ENCODE measurements at places on chromosomes 3 and 15. TPM values are rescaled to one million over a fixed set of nuclear protein-coding genes. Genes with fewer than 3 reads are reported as not detected.

- DNase-seq, result no peak
- H3K36me3 ChIP-seq, result no peaks in the 10 kb centered on the region
- H3K27ac ChIP-seq, result no peak overlapping the region
- H3K4me3 ChIP-seq, result no peak overlapping the region
- H3K4me1 ChIP-seq, result peaks cover 8% of the 10 kb centered on the region
Observed at GRCh38 chr3:65448120-65448519, 590.6 kb downstream of the MAGI1 start.

DNA sequence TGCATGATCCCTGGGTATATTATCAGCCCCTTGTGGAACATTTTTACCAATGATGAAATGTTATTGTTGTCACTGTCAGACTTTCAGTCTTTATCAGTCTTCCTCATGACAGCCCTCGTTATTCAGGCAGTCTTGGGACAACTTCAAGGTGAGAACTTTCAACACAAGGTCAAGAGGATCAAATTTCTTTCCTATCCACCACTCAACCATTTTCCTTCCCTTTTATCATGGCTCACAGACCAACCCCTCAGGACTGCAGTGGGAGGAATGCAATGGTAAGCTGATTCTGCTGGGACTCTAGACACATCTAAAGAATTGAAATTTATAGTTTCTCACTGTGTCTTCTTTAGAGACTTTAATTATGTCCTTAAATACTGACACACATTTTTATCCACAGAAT is 107.0 kb upstream of the LSAMP start:
- DNase-seq, result no peak
- H3K27me3 ChIP-seq, result no peaks in the 10 kb centered on the region
- no peak overlapping the region for H3K4me3 ChIP-seq
- no peaks in the 10 kb centered on the region for H3K36me3 ChIP-seq
- H3K4me1 ChIP-seq, result no peaks in the 10 kb centered on the region

GRCh38 chr3:69900331-69900730 is 99.2 kb upstream of the SAMMSON start:
- peaks cover 81% of the 10 kb centered on the region for H3K4me1 ChIP-seq
- DNase-seq, result no peak
- H3K27me3 ChIP-seq, result no peaks in the 10 kb centered on the region
- no peak overlapping the region for H3K27ac ChIP-seq

DNA sequence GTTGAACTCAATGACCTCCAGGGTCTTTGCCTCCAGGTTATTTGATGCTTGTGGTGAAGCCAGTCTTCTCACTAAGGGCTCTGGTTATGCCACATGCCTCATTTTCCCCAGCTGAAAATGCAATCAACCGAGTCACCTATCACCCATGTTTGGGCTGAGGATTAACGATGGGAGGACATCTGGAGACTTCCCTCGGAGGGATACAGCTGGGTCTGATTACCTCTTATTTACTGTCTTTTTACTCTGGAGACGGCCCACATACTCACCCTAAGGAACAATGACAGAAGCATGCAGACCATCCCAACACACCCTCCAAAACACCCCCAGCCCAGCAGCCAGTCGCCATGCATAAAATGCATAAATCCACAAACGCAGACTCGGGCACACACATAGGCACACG is 187.4 kb downstream of the OPA1 start:
- no peak overlapping the region for H3K4me3 ChIP-seq
- peaks cover 87% of the 10 kb centered on the region for H3K27me3 ChIP-seq
- H3K27ac ChIP-seq, result no peak overlapping the region
- DNase-seq, result no peak
- H3K4me1 ChIP-seq, result peaks cover 12% of the 10 kb centered on the region
- no peaks in the 10 kb centered on the region for H3K36me3 ChIP-seq

DNA sequence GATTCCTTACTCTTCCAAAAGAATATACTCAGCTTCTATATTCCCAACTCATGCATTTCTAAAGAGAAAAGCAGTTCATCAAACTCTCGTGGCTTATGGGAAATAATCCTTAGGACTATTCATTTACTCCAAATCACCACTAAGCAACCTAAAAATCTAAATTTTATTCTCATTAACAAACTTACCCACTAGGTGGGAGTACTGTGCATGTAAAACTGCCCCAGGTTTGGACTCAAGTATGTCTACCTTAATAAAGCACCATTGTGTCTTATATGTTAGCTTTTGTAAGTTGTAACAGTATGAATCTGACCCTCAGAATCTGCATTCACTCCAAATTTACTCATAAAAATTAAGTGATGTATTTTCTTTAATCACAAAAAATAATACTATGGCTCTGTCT is 25.3 kb downstream of the RAD18 start:
- DNase-seq, result no peak
- H3K27ac ChIP-seq, result peak overlapping the region; percentile 61
- H3K4me1 ChIP-seq, result peaks cover 16% of the 10 kb centered on the region
- peaks cover 16% of the 10 kb centered on the region for H3K36me3 ChIP-seq
- H3K4me3 ChIP-seq, result no peak overlapping the region
- no peaks in the 10 kb centered on the region for H3K27me3 ChIP-seq

- H3K27ac ChIP-seq, result no peak overlapping the region
- no peaks in the 10 kb centered on the region for H3K27me3 ChIP-seq
- peaks cover 100% of the 10 kb centered on the region for H3K4me1 ChIP-seq
- H3K4me3 ChIP-seq, result no peak overlapping the region
Observed at GRCh38 chr3:43294975-43295374, 8.6 kb downstream of the SNRK start.

- no peak overlapping the region for H3K4me3 ChIP-seq
- peak overlapping the region; percentile 19 for H3K27ac ChIP-seq
- H3K36me3 ChIP-seq, result no peaks in the 10 kb centered on the region
- H3K27me3 ChIP-seq, result peaks cover 34% of the 10 kb centered on the region
- no peak for DNase-seq
- no peaks in the 10 kb centered on the region for H3K4me1 ChIP-seq
Observed at GRCh38 chr3:46359733-46360493, 6.0 kb downstream of the CCR2 start.

- no peak for DNase-seq
- no peaks in the 10 kb centered on the region for H3K27me3 ChIP-seq
- no peaks in the 10 kb centered on the region for H3K36me3 ChIP-seq
- no peak overlapping the region for H3K27ac ChIP-seq
Observed at GRCh38 chr3:44418549-44418948, 58.9 kb downstream of the ZNF445 start.

GRCh38 chr3:129702934-129703712 is 96.6 kb upstream of the PLXND1 start:
- H3K36me3 ChIP-seq, result no peaks in the 10 kb centered on the region
- H3K27me3 ChIP-seq, result no peaks in the 10 kb centered on the region

DNA sequence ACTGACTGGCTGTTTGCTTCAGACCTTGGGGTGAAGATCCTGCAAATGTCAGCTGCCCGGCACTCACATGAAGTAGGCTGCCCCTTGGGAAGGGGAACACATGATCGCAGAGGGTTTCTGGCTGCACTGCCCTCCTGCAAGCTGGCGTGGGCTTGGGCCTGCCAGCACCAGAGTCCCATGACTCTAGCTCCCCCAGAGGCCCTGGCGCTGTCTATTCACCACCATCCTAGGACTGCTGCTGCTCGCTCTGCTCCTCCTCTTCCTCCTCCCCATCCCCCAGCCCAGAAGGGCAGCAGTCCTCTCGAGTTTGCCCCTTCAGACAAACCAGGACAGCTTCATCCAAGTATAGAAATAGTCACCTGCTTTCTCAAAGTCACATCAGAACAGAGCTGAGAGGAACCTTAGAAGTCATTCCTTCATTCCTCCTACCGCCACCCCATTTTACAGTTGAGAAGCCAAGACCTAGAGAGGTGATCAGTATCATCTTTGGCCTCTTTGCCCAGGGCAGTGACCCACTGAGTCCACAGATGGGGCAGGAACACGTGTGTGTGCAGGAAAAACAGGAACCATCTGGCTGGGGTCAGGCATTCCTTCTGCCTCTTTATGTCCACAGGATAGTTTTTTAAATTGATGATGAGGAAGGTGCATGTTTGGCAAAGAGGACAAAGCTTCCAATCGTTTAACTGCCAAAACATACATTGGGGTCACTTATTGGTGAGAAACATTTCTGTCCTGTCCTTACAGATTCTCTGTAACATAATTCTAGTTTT is 13.2 kb downstream of the DPH3 start:
- H3K27me3 ChIP-seq, result no peaks in the 10 kb centered on the region
- H3K27ac ChIP-seq, result no peak overlapping the region
- no peak overlapping the region for H3K4me3 ChIP-seq
- no peak for DNase-seq
- no peaks in the 10 kb centered on the region for H3K36me3 ChIP-seq

DNA sequence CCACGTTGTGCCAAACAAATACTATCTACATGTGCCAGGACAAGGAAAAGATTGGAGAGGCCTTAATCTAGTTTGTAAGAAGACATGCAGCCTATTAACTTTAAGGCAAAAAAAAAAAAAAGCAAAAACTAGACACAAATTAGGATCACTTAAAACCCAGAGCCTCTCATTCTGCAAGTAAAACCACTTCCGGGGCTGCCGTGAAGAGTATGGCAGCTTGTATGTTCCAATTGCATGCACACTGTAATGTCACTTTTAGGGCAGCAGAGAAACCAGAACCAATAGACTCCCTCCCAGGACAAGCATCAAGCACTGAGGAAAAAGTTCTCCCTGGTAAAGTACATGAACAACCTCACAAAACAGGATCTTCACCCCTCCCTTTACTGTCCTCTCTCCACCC is 70.6 kb downstream of the RSL24D1 start:
- H3K27me3 ChIP-seq, result no peaks in the 10 kb centered on the region
- H3K36me3 ChIP-seq, result no peaks in the 10 kb centered on the region

DNA sequence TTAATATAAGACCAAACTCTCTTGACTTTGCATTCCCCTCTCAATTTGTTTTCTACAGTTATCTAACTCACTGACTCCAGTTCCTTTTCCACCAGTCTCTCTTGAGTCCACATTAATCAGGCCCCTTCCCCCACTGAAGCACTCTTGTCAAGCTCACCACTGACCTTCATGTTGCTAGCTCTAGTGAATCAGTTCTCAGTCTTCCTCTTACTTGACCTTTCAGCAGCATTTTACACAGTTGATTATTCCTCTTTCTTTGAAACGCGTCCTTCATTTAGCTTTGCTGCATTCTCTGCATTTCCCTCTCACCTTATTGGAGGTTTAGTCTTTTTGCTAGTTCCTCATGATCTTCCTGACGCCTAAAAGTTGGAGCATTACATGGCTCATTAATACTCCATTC is 8.3 kb downstream of the PPP2R3A start:
- peaks cover 20% of the 10 kb centered on the region for H3K4me1 ChIP-seq
- no peaks in the 10 kb centered on the region for H3K27me3 ChIP-seq
- H3K27ac ChIP-seq, result no peak overlapping the region
- no peaks in the 10 kb centered on the region for H3K36me3 ChIP-seq
- H3K4me3 ChIP-seq, result no peak overlapping the region

GRCh38 chr3:118628704-118629341 is 405.8 kb downstream of the IGSF11 start:
- no peak overlapping the region for H3K4me3 ChIP-seq
- no peaks in the 10 kb centered on the region for H3K36me3 ChIP-seq
- peak; percentile 19 for DNase-seq

DNA sequence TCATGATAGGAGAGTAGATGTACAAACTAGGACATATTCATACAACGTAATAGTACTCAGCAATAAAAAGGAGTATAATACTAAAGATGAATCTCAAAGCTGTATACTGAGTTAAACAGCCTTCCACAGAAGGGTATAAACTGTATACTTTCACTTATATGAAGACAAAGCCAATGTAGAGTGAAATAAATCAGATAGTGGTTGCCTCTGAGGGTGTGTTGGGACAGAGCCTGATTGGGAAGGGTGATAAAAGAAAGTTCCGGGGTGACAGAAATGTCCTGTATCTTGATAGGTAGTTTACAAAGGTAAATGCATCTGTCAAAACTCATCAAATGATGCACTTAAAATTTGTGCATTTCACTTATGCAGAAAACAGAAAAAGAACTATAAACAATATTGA is 122.5 kb downstream of the ADAM10 start:
- peaks cover 29% of the 10 kb centered on the region for H3K4me1 ChIP-seq
- DNase-seq, result no peak
- H3K4me3 ChIP-seq, result no peak overlapping the region
- no peaks in the 10 kb centered on the region for H3K27me3 ChIP-seq

DNA sequence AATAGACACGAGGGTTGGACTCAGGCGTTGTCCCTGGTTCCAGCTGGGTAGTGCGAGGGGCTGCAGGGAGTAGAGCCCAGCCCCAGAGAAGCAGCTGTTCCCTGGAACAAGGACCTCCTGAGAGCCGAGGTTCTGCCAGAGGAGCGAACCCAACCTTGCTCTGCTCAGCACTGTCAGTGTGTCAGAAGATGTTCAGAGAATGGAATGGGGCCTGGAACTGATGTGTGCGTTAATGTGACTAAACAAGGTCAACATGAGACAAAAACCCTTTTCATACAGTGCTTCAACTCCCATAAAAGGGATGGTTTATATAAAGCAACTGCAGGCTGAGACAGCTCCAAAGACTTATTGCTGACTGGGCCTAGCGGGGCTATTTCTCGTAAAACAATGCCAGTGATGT is 35.5 kb upstream of the HACD2 start:
- H3K27me3 ChIP-seq, result no peaks in the 10 kb centered on the region
- H3K4me1 ChIP-seq, result peaks cover 18% of the 10 kb centered on the region

DNA sequence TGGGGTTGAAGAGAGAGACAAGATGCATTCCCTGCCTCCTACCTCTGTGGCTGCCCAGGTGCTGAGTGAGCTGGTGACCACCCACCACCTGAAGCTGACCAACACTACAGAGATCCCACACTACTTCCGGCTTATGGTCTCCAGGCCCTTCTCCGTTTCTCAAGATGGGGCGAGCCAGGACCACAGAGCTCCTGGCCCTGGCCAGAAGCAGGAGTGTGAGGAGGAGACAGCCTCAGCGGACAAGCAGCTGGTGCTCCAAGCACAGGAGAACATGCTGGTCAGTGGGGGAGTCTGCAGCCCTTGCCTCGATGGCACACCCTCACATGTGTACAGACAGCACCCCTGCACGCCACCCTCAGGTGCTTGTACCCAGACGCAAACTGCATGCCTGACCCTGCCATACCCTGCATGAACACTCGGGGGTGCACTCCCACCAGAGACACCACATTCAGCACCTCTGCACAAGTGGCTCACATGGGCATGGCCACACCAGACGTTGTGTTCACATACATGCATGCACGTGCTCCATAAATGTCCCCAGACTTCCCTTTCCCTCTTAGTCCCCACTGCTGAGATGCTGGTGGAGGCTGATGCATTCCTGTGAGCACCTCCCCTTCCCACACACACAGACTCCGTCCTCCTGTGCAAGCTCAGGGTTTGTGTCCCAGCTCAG is 19.0 kb downstream of the ACAA1 start:
- H3K4me1 ChIP-seq, result peaks cover 11% of the 10 kb centered on the region
- H3K27ac ChIP-seq, result peak overlapping the region; percentile 21
- no peaks in the 10 kb centered on the region for H3K27me3 ChIP-seq
- H3K36me3 ChIP-seq, result peaks cover 30% of the 10 kb centered on the region

Gene WDR93
- total RNA-seq, result not detected

Gene MFGE8
- total RNA-seq, result 421 TPM

Gene DOCK3
- total RNA-seq, result 3.9 TPM

Gene ACTC1
- total RNA-seq, result 13,225 TPM

Gene SNTN
- total RNA-seq, result not detected

Gene ROPN1
- not detected for total RNA-seq

Gene ZBTB38
- total RNA-seq, result 116 TPM

Gene TOP2B
- 101 TPM for total RNA-seq

Gene ITIH3
- 0.55 TPM for total RNA-seq

Gene CASR
- not detected for total RNA-seq

Gene HRG
- not detected for total RNA-seq
